ENCODE measurements at places on chromosomes 3 and 15.

DNA sequence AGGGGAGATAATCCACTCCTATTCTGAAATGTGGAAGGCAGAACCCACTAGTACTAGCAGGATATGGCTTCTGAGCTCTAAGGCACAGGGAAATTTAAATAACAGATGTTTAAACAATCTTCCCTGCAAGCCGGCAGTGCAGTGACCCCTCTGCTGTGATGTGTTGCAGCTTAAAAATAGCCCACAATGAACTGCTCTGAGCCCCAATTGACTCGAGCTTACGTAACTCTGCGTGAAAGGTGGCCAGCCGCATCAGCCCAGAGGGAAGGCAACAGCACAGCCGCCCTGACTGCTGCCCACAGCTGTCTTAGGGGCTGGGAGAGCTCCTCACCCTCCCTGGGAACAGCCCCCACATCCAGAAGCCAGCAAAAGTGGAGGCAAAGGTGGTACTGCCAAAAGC, 12.5 kb upstream of the CAMKV start:
- ATAC-seq, result no peak

DNA sequence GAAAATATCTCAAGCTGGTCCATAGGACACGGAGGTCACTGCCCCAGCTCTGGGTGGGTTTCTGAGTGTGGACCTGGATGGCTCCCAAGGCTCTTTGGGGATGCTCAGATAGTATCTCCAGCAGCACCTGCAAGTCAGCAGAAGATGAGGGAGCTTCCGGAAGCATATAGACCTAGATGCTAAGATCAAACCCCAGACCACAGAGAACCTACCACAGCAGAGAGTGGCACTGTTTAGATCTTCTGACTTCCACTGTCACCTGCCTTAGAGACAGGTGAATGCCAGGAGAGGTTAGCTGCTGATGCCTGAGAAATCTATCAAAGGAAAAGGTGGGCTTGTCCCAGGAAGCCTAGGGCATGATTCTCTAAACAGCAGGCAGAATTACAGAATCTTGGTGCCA, 105.7 kb upstream of the TRPM1 start:
- ATAC-seq, result no peak

DNA sequence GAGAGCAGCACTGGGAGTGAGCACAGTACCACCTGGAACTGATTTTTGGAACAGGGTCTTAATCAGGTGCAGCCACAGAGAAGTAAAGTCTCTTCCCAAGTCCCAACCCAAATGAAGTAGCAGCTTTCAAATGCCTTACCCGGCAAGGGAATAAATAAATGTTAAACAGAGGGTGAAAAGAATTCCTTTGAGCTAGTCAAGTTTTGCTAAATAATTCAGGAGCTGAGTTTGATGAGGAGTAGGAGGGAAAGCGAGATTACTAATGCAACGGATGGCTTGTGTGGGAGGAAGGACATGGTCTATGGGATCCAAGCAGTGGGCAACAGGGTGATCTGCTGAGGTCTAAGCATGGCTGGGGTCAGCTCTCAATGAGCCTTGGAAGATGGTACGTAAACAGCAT, 204.5 kb upstream of the ST8SIA2 start:
- ATAC-seq, result no peak

- ATAC-seq, result peak; percentile 29
These were observed 14.1 kb downstream of the ANKRD34C start for GRCh38 chr15:79296583-79296982.

- ATAC-seq, result no peak
These were observed 629.5 kb upstream of the KCNMB2 start for GRCh38 chr3:177906578-177907229.

DNA sequence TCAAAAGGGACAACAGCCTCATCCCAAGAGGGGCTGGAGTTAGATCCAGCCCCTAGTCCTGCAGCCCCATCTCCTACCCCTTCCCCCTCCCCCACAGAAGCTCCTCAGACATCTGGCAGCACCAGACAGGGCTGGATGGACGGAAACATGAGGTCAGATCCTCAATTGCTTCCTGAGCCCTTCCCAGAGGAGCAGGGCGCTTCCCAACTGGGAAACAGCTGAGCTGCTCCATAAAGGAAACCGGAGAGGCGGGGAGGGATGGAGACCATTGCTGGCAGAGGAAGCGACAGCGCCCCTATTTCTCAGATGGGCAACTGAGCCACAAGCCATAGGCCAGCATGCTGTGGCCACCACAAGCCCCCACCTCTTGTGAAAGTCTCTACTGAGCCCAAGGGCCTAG, 18.3 kb upstream of the CYP11A1 start:
- ATAC-seq, result no peak

Data from esophagus mucosa (tissue), 1 donor.